ENCODE measurements at places on chromosomes 6 and 20. TPM values are rescaled to one million over a fixed set of nuclear protein-coding genes. Genes with fewer than 3 reads are reported as not detected.

MUCL3 gene
- 0.18 TPM for total RNA-seq

BTN1A1 gene
- total RNA-seq, result not detected

DNA sequence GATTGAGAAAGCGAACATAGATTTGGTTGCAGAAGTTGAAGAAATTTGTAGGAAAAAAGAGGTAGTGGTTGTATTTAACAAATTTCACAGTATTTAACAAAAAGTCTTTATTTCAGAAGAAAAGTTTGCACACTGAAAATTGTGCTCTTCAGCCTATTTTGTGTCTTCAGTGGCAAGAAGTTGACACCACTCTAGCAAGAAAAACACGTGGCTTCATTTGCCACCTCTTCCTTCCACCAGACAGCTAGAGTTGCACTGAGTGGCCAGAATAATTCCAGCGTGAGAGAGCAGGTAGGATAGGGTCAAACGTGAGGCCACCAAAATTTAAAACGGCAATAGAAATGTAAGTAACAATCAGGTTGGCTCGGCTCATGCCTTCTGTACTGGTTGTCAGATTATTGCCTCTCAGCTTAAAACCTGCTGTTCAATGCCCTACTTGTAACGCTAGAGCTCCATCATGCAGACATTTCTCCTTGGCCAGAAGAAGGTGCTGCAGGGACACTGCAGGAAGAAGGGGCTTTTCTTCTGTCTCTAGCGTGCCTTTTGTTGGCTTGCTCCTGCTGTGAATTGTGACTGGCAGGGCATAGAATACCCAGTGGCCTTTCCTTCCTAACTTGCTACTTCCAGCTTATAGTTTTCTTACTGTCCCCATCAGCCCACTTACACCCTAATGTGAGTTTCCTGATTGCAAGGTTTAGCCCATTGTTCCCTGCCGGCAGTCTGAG, 12.1 kb downstream of the TRAPPC3L start:
- DNase-seq, result no peak

DNA sequence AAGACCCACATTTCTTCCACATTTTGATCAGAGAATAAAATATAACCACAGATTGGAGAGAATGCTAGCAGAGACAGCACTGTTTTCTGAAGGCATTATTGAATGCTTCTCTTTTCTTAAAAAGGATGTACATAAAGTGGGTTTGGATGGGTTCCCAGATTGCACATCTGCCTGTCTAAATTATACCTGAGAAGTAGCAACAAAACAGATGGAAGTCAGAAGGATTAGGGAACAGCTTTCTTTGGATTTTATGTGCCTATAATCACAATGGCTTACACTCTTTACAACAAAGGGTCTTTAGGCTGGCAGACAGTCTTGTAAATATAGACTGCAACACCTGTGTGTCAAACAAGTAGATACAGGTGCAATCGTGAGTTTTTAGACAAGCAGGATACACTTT, 622.2 kb upstream of the MANEA start:
- no peak for DNase-seq

DNA sequence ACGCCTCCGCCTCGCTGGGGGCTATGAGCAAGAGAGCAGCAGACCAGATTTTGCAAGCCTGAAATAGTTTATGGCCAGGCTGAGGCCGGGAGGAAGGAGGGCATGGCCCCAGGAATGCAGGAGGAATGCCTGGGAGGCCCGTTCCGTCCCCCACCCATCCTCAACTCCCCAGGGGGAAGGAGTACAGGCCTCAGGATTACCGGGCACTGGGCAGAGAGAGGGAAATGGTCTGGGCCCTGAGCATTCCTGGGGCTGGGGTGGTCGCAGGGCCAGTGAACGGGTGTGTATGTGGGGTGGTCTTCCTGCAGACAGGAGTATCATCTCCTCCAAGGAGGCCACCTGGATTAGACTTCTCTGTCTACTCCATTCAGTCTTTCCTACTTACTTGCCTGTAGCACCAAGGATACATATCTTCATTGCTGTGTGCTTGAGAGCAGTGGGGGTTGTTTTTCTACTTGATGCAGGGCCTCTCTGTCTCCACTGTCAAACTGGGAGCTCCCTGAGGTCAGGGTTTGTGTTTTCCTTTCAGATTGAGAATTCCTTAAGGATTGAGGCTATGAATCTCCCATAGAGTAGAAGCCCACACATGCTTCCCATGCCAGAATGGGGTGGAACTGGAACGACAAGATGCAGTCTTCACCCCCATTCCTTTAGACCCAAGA, 81.3 kb downstream of the VEGFA start:
- DNase-seq, result no peak

All from sciatic nerve (tissue), 2 donors.